Activated CD4-positive, CD25-positive, alpha-beta regulatory T cell treated with anti-CD3 and anti-CD28 coated beads, Interleukin-2, amount 50 U/mL, for 72 hours (primary cell): ENCODE measurements at places on chromosomes 7 and 10.

GRCh38 chr10:91604553-91605534, 28.0 kb downstream of the PPP1R3C start:
- no peak for DNase-seq

GRCh38 chr10:44194435-44194834, 190.5 kb downstream of the CXCL12 start:
- no peak for DNase-seq

- no peak for DNase-seq
Measured at GRCh38 chr7:43077732-43078391, 34.6 kb upstream of the HECW1 start.

- no peak for DNase-seq
Measured at GRCh38 chr10:131703541-131703940, 197.3 kb upstream of the PPP2R2D start.

DNA sequence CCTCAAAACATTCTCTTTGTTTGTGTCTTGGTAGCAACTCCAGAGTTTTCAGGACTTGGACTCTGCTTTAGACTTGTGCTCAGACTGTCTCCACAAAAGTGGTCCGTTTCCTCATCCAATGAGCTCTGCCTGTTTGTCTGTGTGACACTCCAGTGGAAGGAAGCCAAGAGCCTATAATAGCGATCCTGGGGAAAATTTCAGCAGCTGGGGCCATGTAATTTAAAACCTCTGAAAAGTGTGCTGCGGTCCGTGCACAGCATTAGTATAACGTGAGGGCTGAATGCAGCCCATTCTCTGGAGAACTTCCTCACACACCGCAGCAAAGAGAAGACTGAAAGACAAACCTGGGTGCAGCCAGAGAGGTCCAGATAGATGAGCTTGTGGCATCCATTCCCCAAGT, at the start of gene LRRC17:
LRRC17 (plus strand) TSS at position 259 of the 400 bp plus-strand sequence. CDS start 20,914 bp downstream, outside the sequence.
- DNase-seq, result no peak

DNA sequence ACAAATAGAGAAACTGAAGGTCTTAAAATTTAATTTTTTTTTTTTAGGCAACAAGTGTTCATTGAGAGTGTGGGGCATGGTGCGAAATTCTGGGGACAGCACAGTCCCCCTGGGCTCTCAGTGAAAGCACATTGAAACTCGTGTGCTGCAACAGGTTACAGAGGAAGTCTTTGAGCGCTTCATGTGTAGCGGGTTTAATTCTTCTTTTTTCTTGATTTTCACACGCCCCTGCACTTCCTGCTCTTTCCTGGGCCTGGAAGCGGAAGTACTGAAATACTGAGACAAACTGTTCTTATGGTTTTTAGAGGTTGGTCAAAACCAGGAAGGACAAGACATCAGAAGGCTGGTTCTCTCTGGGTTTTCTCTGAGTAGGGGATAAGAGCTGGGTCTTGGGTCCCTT, 203.5 kb downstream of the PTEN start:
- DNase-seq, result no peak

- DNase-seq, result no peak
Measured at GRCh38 chr10:112857493-112857892, 92.6 kb upstream of the TCF7L2 start.
